Urinary bladder (tissue), 4 donors: ENCODE measurements at places on chromosomes 3 and 15. TPM values are rescaled to one million over a fixed set of nuclear protein-coding genes. Genes with fewer than 3 reads are reported as not detected.

GRCh38 chr15:96565266-96565665 lies 234.8 kb downstream of the NR2F2 start:
- DNase-seq = no peak

Gene TGM5
- 0.26 TPM for total RNA-seq

Gene HYAL1
- 2.5 TPM for total RNA-seq

Gene TRIM59
- total RNA-seq = 40.2 TPM

Gene TCF12
- 241 TPM for total RNA-seq
